ENCODE measurements at places on chromosomes 1 and 21.

DNA sequence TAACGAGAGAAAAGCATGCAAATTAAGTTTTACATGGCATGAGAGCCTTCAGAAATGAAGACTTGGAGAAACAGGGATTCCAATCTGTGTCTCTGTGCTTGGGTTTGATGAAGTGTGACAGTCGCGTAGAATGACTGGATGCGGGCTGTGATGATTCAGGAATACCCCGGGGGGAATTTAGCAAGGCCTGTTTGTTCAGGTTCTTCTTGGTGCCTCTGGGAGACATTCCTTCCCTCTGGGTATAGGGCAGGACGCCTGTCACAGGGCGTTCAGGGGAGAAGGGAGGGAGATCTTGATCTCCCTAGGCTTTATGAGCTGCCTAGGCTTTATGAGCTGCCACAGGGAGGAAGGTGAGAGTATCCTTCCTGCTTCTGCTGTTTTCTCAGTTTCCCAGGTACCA, 36.6 kb downstream of the DOP1B start:
- DNase-seq = no peak

DNA sequence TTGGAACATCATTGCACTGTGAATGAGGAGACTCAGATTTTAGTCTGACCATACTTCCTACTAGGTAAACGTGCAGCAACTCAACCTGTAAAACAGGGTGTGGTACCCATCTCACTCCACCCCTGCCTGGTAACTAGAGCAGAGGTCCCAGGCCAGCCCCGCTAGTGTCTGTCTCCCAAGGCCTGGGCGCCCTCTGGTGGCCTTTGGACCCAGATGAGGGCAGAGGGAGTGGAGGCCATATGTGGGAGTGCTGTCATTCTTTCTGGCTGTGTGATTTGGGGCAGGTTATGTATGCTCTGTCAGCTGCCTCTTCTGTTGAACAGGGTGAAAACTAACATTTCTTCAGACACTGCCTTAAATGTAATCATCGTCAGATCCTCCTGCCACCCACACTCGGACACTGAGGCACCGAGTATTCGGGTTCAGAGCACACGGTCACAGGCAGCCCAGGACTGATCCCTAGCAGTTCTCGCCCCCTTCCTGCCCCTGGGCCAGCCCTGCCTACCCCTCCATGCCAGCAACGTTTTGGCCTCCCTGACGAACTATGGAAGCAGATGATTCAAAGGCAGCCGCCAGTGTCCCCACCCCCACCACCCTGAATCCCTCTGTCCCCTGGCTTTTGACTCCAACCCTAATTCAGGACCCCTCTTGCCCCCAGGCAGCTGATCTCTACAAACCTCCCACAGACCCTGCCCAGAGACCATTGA, 76.0 kb downstream of the CD247 start:
- DNase-seq = peak; percentile 19

- no peak for DNase-seq
These were observed 95.9 kb downstream of the LMO4 start for GRCh38 chr1:87424541-87424940.

DNA sequence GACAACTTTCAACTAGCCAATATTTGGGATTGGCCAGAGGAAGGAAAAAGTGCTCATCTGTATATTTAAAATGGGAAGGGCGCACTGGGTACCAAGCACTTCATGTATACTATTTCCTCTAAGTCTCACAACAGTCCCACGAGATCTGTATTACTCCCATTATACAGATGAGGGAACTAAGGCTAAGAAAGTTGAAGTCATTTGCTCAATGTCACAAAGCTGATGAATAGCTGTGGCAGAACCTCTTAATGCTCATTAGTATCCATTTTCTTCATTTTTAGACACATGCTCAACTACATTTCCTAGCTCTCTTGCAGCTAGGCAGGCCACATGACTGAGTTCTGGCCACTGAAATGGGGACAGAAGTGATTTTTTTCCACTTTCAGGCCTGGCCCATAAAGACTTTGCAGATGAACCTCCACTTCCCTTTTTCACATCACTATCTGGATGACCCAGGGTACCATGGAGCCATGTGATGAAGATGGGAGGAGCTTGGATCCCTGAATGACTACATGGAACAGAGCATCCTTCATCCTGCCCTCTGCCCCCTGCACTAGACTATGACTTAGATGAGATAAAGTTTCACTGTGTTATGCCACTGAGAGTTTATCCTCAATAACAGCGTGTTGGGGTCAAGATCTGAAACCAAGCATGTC, 31.8 kb downstream of the ATF3 start:
- DNase-seq = no peak

DNA sequence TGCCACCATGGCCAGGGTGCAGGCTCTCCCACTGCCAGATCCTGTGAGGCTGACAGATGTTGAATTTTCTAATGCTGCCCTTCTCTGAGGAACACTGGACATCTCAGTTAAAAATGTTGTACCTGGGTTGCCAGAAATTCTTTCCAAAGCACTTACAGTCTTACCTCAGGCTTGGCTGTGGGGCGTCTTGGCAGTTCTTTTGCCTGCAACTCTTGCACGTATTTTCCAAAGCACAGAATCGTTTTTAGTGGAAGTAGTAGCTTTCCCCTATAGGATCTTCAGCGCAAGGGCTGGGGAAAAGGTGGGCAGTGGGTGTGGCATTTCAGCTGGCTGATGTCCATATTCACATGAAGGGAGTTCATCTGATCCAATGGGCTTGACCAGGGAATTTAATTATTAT, 53.9 kb downstream of the EDN2 start:
- no peak for DNase-seq

GRCh38 chr1:178101654-178102053, 7.8 kb downstream of the RASAL2 start:
- DNase-seq = no peak

GRCh38 chr1:100396651-100397050, 44.3 kb downstream of the CDC14A start:
- DNase-seq = no peak

- DNase-seq = peak; percentile 7
These were observed 48.5 kb upstream of the SLC25A33 start for GRCh38 chr1:9490605-9491339.

GRCh38 chr1:159889821-159890252, 10.1 kb downstream of the CFAP45 start:
- no peak for DNase-seq

DNA sequence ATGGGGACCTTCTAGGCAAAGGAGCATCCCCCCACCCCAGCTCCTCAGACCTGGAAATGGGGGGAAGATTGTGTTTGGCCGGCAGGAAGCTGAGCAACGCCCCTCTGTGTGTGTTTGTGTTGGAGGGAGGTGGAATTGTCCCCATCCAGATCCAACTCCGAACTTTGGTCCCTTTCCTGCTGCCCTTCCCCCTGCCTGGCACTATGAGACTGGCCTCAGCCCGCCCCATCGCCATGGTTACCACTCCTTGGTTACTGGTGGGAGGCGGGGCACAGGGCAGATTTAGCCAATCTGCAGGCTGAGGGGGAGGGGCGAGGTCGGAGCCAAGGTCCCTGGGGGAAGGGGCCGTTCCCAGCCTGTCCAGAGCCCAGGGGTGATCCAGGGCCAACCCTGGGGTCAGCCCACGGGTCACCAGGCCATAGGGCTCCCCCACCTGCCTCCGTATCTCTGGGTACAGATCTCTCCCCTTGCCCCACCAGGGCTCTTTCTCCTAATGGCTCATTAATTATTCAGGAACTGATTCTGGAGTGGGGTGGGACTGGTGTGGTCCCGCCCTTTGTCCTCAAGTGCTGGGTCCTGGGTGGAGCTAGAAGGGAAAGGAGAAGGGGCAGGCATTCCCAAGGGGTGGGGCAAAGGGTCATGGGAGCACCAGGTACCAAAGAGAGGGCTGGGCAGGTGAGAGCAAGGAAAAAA, 15.2 kb downstream of the PTPRF start:
- peak; percentile 92 for DNase-seq

DNA sequence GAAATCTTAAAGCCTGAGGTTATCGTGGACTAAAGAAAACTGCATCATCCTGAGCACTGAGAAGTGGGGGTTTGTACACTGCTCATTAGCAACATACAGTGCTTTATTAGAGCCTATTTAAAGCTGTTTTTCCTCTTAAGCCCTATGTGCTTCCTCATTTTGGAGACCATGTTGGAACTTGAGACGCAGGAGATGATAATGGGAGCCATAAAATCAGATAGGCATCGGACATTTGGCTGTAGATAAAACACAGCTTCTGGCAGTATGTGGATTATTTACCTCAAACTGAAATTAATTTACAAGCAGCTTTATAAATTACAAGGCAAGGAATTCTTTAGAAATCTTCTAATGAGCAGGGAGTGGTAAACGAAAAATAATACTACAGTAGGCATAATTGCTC, 147.7 kb upstream of the IVNS1ABP start:
- DNase-seq = no peak

- no peak for DNase-seq
These were observed 124.8 kb downstream of the SIK1 start for GRCh38 chr21:43302062-43302700.

GRCh38 chr1:178940068-178940765, 69.3 kb upstream of the ANGPTL1 start:
- DNase-seq = no peak

GRCh38 chr1:208025031-208025430, 114.1 kb upstream of the CD34 start:
- no peak for DNase-seq

DNA sequence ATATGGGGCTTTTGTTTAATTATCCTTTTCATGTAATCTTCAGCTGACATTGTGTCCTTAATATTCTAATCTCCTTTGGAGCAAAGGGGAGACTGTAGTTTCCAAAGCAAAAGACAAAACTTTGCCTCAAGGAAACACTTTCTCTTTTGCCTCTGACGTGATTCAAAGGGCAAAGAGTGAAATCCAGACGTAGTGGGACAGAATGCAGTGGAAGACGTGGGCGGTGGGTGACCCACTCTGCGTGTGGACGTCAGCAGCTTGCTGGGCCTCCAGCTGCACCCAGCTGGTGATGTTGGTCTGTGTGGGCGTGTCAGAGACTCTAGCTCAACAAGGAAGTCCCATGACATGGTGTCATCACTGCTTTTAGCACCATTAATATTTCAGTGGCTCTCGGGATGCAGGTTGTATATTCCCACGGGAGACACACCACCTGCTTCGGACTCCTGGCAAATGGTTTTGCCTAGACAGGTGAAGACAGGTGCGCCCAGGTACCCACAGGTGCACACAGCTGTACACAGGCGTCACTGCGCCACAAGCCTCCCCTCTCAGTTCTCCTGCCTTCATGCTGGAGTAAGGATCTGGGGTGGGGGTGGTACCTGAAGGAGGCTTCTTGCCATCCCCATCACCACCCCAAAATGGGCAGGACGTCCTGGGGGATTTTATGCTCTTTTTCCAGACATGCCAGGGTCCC, 292.1 kb upstream of the VAMP3 start:
- DNase-seq = no peak

DNA sequence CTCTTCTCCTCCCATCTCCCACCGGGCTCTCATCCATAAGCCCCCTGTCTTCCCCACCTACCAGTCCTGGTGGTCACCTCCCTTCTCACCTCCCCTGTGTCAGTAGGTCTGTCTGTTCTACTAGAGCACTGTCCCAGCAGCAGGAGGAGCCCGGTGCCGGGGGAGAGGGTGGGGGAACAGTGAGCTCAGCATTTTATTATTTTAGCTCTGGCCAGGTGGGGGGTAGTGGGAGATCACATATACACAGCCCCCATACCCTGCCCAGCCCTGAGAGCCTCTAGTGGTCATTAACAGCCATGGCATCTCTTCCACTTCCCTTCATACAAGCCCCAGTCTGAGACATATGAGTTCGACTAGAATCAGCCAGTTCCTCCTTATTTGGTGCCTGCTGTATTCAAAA, at the start of gene TMOD4:
Gene TMOD4 (minus strand): TSS at position 119 of the 400 bp plus-strand sequence. CDS start 1,106 bp downstream, outside the sequence.
- DNase-seq = no peak

- no peak for DNase-seq
These were observed 23.1 kb upstream of the CTPS1 start for GRCh38 chr1:40956407-40956806.

DNA sequence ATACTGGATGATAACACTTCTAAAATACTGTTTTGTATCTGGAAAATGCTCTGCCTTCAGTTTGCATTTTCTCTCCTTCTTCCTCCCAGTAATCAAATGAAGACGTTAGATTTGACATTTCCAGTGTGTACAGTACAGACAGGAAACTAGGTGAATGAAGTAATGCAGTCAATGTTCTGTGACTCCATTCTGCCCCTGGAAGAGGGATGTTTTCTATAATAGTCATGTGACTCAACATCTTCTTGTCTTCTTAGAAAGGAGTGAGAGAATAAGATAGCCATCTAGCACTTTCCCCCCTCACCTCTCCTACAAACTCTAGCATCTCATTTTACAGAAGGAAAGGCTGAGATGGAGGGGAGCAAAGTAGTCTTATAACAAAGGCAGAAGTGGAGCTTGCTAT, 77.6 kb downstream of the DDR2 start:
- DNase-seq = no peak

DNA sequence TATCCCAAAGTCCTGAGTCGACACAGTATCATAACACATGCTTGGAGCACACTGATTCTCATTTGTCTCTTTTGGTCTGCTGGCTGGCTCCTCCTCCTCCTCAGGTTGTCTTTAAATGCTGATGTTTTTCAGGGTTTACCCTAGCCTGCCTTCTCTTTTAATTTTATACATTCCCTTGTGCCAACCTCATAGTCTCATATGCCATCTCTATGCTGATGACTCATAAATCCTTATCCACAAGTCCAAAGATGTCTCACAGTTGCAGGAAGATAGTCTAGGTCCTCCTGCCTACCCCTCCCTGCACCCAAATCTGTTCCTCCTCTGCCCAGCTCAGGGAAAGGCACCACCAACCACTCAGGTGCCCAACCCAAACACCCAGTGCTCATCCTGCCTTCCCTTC, 108.3 kb downstream of the SIPA1L2 start:
- no peak for DNase-seq

DNA sequence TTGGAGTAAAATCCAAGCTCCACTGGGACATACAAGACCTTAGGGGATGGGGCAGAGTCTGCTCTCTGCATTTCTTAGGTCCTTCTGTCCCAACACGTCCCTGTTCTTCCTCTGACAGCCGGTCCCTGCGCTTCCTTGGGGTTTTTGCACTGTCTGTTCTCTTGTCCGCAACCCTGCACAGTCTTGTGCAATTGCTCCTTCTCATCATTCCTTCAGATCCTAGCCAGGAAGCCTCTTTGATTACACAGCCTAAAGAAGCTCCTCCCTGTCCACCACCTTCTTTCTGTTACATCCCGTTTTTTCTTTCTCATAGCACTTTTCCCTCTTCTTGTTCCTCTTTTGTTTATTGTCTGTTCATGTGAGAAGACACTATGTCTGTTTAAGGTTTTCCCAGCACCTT, 19.9 kb downstream of the ACOT11 start:
- DNase-seq = no peak

DNA sequence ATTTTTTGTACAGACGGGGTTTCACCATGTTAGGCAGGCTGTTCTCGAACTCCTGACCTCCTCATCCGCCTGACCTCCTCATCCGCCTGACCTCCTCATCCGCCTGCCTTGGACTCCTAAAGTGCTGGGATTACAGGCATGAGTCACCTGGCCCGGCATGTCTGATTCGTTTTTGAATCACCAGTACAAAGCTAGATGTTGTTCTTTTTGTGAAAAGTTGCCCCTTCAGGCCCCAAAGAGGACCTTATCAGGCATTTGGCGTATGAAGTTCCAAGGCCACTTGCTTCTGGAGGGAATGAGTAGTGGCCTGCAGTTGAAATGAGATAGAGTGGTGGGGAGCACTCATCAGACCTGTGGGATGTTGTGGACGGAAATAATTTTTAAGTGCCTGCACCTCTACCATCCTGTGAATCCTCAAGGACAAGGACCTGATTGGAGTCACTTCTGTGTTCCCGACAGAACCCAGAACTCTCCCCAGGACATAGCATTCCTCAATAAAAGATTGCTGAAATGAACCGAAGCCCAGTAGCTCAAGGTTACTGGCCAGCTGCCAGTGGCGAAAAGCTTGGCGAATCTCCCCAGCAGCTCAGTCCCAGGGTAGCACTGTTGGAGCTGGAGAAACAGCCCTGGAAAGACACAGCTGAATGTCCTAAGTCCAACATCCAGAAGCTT, 50.1 kb downstream of the NDUFS5 start:
- no peak for DNase-seq

Data from NCI-H2029 treated with DMSO at 0.1 percent for 48 hours (cell line).